ENCODE measurements at places on chromosomes 16 and 17. TPM values are rescaled to one million over a fixed set of nuclear protein-coding genes. Genes with fewer than 3 reads are reported as not detected.

The MYH1 gene
- not detected for total RNA-seq

The SPATA22 gene
- 0.22 TPM for total RNA-seq

The CDRT15 gene
- total RNA-seq = not detected

The PYDC1 gene
- not detected for total RNA-seq

The CLDN9 gene
- not detected for total RNA-seq

The PROCA1 gene
- total RNA-seq = 0.44 TPM

Measured in placental pericyte (primary cell).